ENCODE measurements at places on chromosomes 3 and 15.

DNA sequence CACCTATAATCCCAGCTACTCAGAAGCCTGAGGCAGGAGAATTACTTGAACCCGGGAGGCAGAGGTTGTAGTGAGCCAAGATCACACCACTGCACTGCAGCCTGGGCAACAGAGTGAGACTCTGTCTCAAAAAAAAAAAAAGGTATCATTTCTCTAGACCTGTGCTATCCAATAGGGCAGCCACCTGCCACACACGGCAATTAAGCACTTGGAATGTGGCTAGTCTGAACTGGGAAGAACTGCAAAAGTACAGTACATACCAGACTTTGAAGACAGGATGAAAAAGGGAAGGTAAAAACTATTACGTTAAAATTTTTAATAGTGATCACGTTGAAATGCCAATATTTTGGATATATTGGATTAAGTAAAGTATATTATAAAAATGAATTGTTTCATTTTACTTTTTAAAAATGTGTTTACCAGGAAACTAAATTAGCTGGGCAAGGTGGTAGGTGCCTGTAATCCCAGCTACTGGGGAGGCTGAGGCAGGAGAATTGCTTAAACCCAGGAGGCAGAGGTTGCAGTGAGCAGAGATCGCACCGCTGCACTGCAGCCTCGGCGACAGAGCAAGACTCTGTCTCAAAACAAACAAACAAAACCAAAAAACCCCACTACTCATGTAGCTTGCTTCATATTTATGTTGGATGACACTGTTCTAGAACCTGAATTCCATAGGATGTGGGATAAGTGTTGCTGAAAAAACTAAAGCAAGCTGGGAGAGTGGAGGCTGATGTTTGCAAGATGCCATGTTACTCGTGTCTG lies 2.3 kb downstream of the CYP8B1 start:
- no peaks in the 10 kb centered on the region for H3K4me1 ChIP-seq
- DNase-seq = no peak
- H3K4me3 ChIP-seq = no peak overlapping the region
- no peaks in the 10 kb centered on the region for H3K36me3 ChIP-seq
- no peak overlapping the region for H3K27ac ChIP-seq
- H3K27me3 ChIP-seq = no peaks in the 10 kb centered on the region

- H3K27me3 ChIP-seq = no peaks in the 10 kb centered on the region
- no peak overlapping the region for H3K4me3 ChIP-seq
- no peaks in the 10 kb centered on the region for H3K36me3 ChIP-seq
- DNase-seq = no peak
- H3K27ac ChIP-seq = no peak overlapping the region
Observed at GRCh38 chr3:17910922-17911321, 168.5 kb upstream of the TBC1D5 start.

GRCh38 chr3:33639889-33640288 lies 78.2 kb downstream of the CLASP2 start:
- no peaks in the 10 kb centered on the region for H3K4me1 ChIP-seq
- H3K36me3 ChIP-seq = no peaks in the 10 kb centered on the region
- no peak for DNase-seq
- no peak overlapping the region for H3K4me3 ChIP-seq
- no peaks in the 10 kb centered on the region for H3K27me3 ChIP-seq

- no peaks in the 10 kb centered on the region for H3K36me3 ChIP-seq
- no peaks in the 10 kb centered on the region for H3K27me3 ChIP-seq
- no peaks in the 10 kb centered on the region for H3K4me1 ChIP-seq
- H3K27ac ChIP-seq = no peak overlapping the region
- no peak overlapping the region for H3K4me3 ChIP-seq
Observed at GRCh38 chr15:54119051-54119450, 140.8 kb downstream of the UNC13C start.

DNA sequence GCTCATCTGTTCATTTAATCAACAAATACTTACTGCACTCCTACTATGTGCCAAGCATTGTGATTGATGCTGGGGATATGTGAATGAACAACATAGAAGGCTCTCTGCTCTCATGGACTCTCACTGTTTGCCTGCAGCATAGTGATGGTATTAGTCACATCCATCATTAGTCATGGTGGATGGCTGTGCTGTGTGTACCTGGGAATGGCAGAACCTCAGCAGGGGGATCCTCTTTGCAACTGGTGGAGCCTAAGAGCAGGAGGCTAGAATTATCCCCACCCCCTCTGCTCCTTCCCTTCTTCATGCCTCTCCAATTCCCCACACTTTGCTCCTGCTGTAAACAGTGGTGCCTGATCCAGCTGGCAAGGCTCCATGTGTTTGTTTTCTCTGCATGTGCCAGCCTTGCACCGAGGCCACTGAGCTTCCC lies 20.5 kb downstream of the BOC start:
- H3K4me1 ChIP-seq = no peaks in the 10 kb centered on the region
- no peak overlapping the region for H3K27ac ChIP-seq
- no peaks in the 10 kb centered on the region for H3K36me3 ChIP-seq
- no peaks in the 10 kb centered on the region for H3K27me3 ChIP-seq

- no peaks in the 10 kb centered on the region for H3K4me1 ChIP-seq
- H3K4me3 ChIP-seq = no peak overlapping the region
- no peak for DNase-seq
- H3K36me3 ChIP-seq = no peaks in the 10 kb centered on the region
- no peak overlapping the region for H3K27ac ChIP-seq
Observed at GRCh38 chr15:101522091-101522490, 32.6 kb upstream of the PCSK6 start.

GRCh38 chr15:35064576-35065190 lies 20.4 kb downstream of the NANOGP8 start:
- no peaks in the 10 kb centered on the region for H3K4me1 ChIP-seq
- H3K4me3 ChIP-seq = no peak overlapping the region
- H3K36me3 ChIP-seq = no peaks in the 10 kb centered on the region
- no peak for DNase-seq
- no peak overlapping the region for H3K27ac ChIP-seq

DNA sequence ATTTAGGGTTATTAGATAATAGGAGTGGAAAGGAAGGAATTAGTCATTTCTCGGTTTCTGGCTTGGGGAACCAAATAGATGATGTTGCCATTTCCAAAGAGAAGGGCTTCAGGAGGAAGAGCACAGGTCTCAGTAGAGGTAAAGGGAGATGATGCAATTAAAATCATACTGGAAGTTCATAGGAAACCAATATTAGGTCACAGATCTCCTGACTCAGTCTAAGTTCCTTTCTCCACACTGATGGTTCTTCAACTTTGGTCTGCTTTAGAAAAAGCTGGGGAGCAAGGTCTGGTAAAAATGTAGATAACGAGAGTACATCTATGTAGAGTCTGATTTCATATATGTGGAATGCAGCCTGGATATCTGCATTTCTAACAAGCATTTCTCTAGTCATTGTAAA lies 130.9 kb downstream of the POLQ start:
- H3K4me1 ChIP-seq = no peaks in the 10 kb centered on the region
- H3K36me3 ChIP-seq = no peaks in the 10 kb centered on the region
- H3K27me3 ChIP-seq = no peaks in the 10 kb centered on the region
- H3K4me3 ChIP-seq = no peak overlapping the region
- H3K27ac ChIP-seq = no peak overlapping the region
- DNase-seq = no peak

Measured in naive thymus-derived CD4-positive, alpha-beta T cell (primary cell).